ENCODE measurements at places on chromosomes 3 and 15.

DNA sequence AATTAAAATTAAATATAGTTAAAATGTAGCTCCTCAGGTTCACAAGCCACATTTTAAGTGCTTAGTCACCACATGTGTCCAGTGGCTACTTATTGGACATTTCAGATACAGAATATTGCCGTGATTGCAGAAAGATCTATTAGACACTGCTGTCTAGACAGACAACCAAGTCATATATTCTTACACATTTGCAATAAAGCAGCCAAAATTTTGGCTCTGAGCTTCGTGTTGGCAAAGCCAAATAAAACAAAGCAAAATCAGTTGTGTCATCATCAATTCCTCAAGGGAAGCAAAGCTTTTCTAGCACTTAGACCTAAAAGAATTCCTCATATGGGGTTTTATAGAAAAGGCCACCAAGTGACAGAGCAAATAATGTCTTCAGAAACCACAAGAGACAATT is 193.1 kb upstream of the LPP start:
- DNase-seq, result no peak

DNA sequence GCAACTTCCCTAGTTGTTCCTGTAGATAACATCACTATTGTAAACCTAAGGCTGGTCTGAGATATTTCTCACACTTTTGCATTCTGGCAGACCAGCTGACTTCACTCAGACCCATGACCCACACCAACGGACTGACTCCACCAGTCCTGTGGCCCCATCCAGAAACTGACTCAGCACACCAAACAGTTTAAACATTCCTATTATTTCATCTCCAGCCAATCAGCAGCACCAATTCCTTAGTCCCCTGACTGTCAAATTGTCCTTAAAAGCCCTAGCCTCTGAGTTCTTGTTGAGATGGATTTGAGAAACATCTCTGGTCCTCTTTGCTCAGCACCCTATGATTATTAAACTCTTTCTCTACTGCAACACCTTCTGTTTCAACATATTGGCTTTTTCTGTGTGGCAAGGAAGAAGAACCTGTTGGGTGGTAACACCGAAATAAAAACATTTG is 12.2 kb upstream of the IDH2 start:
- no peak for DNase-seq

- DNase-seq, result peak; percentile 26
These were observed 119.8 kb upstream of the LIPC start for GRCh38 chr15:58312031-58312430.

DNA sequence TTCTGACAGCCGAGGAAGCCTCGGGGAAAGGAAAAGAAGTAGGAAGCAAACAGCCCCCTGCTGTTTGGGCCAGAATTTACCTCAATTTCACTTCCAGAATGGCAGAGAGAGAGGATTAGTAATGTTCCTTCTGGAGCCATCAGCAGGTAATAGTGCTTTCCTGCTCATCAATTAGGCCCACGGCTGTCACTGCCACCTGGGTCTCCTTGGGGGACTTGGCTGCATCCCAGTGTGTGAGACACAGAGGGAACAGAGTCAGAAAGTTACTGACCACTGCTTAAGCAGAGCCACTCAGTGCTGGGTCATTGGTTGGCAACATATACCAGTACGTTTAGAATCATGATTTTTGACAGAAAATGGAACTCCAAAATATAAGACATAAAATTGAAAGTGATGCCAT is 397.0 kb downstream of the EPHA3 start:
- no peak for DNase-seq

DNA sequence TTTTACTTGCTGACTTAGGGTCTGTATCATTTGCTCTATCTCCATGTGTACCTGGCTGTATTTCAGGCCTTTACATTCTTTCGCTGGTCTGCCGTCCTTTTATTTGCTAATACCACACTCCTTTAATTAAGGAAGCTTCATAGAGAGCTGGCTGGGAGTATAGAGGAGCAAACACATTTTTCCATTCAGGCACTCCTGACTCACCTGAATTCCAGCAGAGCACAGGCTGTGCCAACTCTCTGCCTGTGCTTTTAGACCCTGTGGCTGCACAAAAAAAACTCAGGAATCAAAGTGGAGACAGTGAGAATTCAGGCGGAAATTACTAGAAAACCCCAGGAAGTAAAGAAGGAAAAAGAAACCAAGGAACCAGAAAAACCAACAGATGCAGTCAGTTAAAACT is 29.0 kb upstream of the ATP10A start:
- DNase-seq, result no peak

DNA sequence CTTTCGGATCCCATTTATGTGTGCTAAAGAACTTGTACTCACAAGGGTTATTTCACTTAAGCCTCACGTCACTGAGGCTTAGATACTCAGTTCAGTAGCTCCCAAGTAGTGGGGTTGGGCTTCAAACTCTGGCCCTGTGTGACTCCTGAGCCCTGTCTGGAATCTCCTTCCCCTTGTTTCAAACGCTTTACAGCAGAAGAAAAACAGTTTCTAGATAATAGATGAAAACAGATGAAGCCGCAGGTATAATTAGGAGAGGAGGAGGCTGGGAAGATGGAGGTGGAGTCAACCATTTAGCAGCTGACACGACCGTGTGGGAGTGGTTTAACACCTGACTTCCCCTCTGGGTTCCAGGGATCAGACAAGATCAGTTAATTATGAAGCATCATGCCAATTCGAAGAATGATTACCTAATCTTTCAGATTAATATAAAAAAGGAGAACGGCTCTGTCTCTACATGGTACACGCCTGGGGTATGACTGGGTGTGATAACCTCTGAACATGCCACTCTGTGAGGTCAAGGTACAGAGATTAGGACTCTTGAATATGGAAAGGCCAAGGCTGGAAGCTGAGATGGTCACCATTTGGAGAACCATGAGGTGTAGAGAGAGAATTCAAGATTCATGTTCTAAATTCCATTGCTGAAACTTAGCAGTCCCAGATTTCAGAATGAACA is 31.1 kb downstream of the TPM1 start:
- no peak for DNase-seq

DNA sequence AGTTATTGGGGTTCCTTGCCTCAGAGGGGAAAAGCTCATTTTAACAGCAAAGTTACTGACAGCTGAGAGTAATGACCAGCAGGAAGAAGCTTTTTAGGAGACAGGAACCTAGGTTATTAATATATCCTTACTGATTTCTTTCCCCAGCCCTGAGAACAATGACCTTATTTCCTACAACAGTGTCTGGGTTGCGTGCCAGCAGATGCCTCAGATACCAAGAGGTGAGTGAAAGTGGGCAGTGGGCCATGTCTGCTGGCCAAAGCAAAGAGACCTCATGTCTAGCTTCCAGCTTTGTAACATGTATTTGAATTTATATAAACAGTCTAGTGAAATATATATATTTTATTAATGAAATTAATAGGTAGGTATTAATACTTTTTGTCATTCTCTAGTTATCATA is 5.0 kb downstream of the CCNDBP1 start:
- DNase-seq, result no peak

DNA sequence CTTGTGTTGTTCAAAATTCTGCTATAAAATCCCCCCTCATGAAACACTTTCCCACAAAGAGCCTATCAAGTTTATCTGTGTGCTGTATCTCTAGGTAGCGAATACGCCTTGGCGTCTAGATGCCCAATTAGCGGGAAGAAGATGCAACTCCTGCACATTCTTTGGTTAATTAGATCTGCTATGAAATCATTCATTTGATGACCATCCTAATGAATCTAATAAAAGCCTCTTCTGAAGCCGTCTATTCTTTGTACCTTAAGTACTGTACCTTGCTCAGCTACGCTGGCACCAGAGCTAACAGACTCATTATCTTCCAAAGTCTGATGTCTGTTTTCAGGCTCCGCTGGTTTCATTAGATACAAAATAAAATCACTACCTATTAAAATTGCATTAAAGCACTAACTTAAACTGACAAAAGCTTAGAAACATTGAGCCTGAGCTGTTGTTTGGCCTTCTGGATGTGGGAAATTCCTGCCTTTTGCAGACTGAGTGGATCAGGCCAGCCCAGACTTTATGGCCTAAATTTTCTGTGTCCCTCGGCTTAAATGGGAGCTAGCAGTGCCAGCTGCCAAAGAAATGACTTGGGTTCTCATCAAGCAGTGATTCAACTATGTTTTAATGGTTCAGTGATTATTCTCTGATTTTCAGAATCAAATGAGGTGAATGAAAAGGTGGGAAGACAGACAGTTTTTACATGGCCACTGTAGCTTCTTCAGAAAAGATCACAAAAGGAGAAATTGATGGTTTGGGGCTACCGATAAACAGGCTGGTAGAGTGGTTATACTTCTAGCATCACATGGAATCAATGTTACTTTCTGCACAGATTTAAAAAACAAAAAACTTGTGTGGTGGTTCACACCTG is 28.4 kb upstream of the CHST2 start:
- no peak for DNase-seq

GRCh38 chr3:70763894-70764293 is 451.5 kb upstream of the MDFIC2 start:
- no peak for DNase-seq

GRCh38 chr3:146974001-146974400 is 368.9 kb upstream of the PLSCR5 start:
- DNase-seq, result no peak

DNA sequence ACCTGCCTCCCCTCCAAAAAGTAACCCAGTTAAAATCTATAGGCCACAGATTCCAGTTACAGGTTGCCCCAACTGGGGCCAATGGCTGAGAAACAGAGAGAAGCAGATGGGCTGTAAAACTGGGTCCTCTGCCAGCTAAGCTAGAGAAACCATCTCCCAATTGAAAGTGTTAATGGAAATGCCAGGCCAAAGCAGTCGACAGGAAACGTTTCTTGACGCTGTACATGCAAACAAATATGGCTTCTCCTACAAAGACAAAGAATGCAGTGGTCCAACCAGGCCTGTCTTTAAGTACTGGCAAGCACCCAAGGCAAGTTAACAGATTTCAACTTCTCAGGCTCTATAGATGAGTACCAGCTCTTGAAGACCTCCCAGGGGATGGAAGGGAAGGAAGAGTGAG is 71.3 kb downstream of the MAGI1 start:
- DNase-seq, result no peak

GRCh38 chr3:147809206-147809605 is 400.0 kb downstream of the ZIC1 start:
- no peak for DNase-seq

DNA sequence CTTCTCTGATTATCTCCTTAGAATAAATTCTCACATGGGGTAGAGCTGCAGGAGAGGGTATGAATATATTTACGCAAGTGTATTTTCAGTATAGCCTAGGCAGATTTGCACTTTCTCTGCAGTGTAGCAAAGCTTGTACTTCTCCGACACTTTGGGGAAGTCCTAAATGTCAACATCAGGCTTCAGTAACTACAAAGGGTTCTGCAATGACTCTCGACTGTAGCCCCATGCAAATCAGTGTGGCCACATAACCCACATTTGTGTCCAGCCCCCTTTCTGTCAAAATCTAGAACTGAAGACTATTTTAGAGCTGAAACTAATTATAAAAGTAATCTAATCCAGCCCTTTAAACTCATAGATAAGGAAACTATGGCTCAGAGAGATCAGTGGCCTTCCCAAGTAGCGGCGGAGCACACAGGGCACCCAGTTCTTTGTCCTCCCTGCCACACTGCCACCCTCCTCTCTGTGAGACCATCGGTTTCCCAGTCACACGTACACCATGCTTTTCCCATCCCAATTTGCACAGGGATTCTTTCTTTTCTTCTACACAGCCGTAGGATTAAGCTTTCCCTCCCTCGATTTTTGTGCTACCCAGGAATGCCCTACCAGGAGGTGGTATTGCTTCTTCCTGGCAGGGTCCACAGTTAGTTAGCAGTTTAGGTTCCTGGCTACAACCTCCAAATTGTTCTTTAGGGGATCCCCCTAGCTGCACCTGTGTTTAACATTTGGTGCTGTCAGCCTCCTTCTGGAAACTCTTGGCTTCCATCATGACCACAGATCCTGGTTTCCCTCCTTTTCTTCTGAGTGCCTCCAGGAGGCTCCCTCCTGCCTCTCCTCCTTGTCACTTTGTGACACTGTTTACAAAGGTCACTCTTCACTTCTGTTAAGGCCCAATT is 22.9 kb downstream of the MRAS start:
- no peak for DNase-seq

- no peak for DNase-seq
These were observed at the start of gene GSK3B for GRCh38 chr3:120093911-120094775. TSS of gene GSK3B (minus strand) at chr3:120094447. CDS start at chr3:120093434, 1,013 bp downstream.

DNA sequence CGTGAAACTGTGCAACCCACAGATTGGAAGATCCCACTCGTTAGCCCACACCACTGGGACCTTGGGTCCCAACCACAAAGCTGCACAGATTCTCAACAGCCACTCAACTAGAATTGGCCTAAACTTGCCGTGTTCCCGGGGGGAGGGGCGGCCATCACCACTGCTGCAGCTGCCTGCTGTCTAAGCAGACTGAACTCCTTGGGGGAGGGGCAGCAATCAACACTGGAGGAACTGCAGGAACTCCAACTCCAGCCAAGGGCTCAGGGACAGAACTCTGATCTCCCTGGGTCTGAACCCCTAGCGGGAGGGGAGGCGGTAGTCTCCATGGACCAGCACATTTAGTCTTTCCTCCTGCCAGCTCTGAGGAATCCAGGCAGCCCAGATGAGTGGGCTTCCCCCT is 205.9 kb downstream of the RSL24D1 start:
- DNase-seq, result no peak

DNA sequence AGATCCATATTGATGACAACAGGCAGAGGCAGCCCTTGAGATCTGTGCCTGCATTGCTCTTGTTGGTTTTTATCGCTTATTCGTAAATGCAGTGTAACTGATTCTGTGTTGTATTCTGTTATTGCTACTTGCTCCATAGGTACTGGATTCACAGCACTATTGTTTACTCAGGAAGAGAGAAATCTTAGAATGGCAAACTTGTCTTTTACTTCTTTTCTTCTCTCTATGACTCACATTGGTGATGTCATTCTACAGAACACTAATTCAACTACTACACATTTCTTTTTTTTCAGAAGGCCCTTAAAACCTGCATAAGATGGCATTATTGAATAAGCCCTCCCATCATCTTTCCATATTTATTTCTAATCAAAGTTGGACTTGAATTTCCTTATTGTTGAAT is 201.0 kb upstream of the GBE1 start:
- DNase-seq, result no peak

- peak; percentile 60 for DNase-seq
These were observed 3.1 kb downstream of the ZNF710 start for GRCh38 chr15:90004252-90004651.

- peak; percentile 49 for DNase-seq
These were observed 82.8 kb upstream of the MEX3B start for GRCh38 chr15:82128401-82129148.

- no peak for DNase-seq
These were observed 4.1 kb upstream of the P4HTM start for GRCh38 chr3:48985831-48986376.

DNA sequence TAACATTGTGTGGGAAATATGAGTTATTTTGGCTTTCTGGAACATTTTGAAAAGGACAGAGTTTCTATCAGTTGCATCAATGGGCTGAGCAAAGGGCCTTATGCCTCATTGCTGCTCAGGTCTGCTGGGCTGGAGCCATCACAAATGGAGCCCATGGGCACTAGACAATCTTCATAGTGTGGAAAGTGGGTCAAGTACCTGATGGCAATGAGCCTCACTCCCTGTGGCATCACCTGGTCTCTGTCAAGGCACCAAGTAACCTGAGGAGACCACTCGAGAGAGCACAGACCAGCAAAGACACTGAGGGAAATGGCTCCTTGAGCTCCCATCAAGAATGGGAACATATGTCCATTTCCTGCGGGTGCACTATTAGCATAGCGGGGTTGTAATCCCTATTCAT is 96.7 kb upstream of the PPP2R3A start:
- DNase-seq, result no peak
